ENCODE measurements at places on chromosomes 2 and 18.
A peak's percentile ranks its signal among the peaks of the same experiment; 100 is the strongest.

GRCh38 chr2:1907291-1907690 lies 163.0 kb upstream of the PXDN start:
- no peak for DNase-seq

DNA sequence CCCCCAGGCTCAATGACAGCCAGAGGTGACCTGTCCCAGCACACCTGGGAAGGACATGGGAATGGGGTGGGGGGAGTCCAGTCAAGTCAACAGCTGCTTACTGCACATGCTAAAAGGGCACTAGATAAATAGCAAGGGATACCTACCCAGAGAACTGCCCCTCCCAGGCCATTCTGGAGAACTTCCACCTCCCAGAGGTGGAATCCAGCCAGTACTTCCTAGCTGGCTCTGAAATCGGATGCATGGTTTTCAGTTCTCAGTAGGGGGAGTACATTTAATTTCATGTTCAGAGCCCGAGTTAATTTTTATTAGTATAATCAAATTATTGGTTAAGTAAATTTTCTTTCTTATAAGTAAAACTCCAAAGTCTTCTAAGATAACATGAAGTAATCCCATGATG lies 28.9 kb upstream of the ITGA6 start:
- no peak for DNase-seq

- peak; percentile 61 for DNase-seq
Observed at GRCh38 chr2:26011990-26012856, 21.7 kb upstream of the RAB10 start.

DNA sequence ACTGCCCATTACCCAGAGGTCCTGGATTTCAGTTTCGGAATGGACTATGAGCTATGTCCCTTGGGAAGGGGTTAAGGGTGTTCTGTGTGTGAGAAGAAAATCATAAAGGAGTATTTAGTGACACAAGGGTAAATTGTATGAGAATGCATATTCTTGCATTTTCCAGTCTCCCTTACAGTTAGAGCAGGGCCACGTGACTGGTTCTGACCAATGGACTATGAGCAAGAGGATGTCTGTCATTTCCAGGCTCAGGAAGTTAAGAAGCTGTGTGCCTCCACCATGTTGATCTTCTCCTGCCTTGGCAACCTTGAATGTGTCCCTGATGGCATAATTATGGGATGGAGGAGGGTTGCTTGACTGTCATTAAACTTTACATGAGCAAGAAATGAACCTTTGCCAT lies 94.9 kb downstream of the DHRS9 start:
- no peak for DNase-seq

- DNase-seq = no peak
Observed at GRCh38 chr2:28415010-28415409, 22.4 kb downstream of the FOSL2 start.

- no peak for DNase-seq
Observed at GRCh38 chr18:53745224-53745967, 479.1 kb downstream of the MBD2 start.

DNA sequence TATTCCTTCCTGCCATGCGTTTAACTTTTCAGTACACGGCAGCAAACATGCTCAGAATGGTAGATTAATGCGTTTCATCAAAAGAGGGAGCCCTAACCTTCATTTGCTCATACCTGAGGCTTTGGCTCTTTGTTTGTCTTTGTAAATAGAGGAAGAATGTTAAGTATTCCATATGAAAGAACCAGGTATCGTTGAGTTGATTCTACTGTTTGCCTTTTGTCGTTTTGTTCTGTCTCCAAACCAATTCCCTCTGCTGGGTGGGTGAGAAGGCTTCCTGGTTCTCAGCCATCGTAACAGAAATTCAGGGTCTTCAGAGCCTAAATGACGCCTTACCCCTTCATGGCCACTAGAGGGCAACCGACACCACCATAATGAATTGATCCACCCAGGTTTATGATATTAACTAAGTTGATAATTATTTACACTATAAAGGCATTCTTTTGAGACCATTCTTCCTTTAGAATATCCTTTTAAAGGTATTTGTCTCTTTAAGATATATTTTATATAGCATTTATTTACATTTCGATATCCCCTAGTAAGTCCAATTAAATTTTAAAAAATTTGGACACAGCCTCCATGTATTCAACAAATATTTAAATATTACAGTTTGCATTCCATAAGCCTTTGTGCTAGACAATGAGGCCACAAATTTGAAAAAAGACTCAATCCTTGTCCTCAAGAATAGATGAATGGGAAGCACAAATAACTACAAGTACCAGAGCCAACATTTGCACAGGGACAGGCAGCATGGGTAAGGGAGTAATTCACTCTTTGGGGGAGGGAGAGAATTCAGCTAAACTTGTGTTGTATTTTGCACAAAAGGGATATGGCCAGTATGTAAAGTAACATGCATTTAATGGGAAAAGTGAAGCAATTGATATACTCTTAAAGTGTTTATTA lies 48.1 kb downstream of the TIMM21 start:
- DNase-seq = peak; percentile 77

DNA sequence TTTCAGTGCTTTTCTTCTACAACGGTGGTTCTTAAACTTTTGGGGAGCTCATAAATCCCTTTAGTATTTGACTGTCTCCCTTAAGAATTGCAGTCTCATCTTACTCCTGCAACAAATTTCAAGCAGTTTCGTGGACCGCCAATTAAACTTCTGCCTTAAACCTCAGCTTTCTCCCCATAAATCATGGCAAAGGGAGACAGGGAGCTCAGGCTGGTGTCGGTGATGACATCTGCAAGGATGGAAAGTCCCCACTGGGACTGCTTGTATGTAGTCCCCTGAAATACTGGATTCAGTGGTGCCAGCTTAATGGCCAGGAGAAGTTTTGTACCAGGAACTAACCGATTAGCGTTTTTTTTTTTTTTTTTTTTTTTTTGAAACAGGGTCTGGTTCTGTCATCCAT lies 148.7 kb upstream of the ITGA6 start:
- DNase-seq = no peak

GRCh38 chr2:6986912-6987361 lies 69.7 kb downstream of the RNF144A start:
- peak; percentile 92 for DNase-seq

DNA sequence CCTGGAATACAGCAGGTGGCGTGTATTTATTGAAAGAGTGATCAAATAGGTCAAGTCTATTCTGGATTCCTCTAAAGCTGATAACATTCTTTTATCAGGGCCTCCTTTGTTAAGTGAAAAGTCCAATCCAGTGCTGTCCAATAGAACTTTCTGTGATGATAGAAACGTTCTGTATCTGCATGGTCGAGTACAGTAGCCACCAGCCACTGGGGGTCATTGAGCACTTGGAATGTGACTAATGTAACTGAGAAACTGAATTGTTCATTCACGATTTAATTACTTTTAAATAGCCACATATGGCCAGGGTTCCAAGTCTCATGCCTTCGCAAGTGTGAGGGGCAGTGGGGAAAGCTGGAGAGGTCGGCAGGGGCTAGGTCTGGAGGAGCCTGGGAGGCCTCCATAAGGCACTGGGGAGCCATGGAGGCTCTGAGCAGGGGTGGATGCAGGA lies 20.5 kb downstream of the SH2D6 start:
- no peak for DNase-seq

DNA sequence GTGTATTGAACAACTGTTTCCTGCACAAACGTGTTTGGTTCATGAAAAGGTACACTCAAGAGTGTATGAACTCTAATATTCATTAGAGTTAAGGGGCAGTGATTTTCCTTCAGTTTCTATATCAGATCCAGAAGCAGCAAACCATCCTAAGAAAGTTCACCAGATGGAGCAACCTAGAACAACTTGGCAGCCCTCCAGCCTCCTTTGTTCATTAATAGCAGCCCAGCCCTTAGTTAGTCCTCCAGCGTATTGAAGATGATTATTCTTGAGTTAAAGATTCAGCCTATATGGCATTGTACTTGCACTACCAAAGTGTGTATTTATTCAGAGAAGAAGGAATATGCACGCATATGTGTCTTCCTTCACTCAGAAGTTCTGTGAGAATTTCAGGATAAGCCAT lies 365.5 kb downstream of the SETBP1 start:
- peak; percentile 22 for DNase-seq

- DNase-seq = no peak
Observed at GRCh38 chr2:231455222-231455621, 9.1 kb downstream of the NCL start.

GRCh38 chr2:219661197-219661954 lies 33.9 kb downstream of the SLC4A3 start:
- DNase-seq = no peak

- no peak for DNase-seq
Observed at GRCh38 chr2:42895791-42896135, 103.4 kb upstream of the HAAO start.
